Stimulated activated CD8-positive, alpha-beta memory T cell treated with anti-CD3 and anti-CD28 coated beads, Interleukin-4, amount 100 ng/mL, for 4 hours (primary cell): ENCODE measurements at places on chromosomes 4 and X.

DNA sequence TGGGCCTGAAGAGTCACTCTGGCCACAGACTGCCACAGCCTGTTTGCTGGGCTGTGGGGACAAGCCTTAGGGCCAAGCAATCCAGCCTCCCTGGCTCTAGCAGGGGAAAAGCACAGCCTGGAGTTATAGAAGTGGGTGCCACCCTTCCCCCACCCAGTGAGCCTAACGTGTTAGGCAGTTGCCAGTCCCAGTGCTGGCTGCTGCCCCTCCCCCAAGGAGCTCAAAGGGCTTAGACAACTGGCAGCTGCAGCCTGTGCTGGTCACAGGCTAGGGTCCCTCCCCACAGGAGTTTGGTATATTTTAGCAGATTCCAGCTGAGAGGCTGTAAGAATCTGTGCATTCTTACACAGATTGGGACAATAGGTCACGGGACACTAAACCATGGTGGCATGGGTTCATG, 370.3 kb upstream of the FGF16 start:
- DNase-seq, result no peak

DNA sequence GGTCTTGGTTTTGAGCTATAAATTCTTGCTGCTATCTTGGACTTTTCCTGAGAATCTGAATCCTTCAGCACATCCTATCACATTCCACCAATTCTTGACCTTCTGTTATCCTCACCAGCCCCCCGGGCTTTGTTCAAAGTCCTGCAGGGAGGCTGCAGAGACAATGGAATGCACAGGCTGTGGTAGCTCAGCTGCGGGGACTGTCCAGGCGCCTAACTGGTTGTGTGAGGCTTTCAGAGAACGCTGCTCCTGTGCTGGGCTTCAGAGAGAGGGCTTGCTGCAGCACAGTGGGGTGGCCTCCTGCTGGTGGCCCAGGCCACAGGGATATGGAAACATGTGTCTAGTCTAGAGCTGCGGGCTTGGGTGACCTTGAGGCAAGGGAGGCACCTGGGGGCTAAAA, 196.3 kb upstream of the GATB start:
- DNase-seq, result no peak

DNA sequence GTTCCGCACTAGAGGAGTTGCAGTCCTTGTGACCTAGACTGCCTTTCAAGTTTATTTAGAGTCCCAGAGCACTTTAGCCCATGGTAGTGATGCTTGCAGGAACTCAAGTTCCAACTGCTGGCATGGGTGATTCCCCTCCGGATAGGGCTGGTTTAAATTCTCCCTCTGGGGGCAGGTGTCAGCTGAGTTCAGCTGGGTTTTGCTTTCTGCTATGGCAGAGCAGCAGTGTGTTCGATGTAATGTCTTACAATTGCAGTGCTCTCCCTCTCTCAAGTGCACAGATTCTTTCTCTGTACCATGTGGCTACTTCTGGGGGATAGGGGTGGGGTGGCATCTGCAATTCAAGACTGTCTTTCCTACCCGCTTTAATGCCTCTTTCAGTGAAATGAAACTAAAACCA, 164.8 kb upstream of the ZIC3 start:
- DNase-seq, result no peak

DNA sequence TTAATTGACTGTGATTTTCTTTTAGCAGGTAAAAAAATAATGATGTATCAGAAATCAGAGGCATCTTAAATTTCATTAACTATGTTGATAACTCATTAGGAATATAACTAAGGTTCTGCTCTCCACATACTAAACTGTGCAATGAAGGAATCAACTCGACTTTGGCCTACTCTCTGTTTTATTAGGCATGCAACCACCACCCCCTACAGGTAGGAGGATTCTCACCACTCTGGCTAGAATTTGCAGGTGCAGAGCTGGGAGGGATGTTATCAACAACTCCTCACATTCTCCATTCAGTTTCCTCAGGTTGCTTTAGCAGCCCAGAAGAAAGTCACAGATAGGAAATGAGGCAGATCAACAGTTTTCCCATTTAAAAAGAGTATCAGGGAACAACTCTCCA, 160.1 kb downstream of the COX18 start:
- no peak for DNase-seq

DNA sequence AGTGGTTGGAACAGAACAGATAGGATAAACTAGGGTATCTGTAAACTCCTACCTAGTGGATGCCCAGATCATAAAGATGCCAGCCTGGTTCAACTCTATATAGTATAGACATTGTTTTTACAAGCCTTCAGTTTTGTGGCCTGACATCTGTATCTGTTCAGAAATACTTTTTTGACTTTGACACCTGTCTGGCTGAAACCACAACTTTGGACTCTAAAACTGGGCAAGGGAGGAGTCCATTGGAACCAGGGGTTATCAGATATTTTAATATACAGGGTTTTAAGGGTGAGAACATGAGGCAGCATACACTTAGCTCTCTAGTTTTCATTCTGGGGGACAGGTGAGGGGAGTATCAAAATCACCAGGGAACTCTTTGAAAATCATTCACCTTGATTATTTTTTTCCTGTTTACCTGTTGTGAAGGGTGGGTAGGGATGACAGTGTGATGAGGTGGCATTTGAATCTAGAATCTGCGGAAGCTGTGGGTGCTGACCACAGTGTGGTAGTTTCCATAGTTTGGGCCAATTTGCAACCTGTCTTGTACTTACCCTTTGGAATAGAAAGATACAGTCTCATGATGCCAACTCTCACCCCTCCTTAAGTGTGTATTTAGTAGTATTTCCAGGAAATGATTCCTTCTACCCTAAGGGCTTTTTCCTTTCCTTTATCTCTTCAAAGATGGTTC, 20.6 kb downstream of the GAB1 start:
- no peak for DNase-seq

DNA sequence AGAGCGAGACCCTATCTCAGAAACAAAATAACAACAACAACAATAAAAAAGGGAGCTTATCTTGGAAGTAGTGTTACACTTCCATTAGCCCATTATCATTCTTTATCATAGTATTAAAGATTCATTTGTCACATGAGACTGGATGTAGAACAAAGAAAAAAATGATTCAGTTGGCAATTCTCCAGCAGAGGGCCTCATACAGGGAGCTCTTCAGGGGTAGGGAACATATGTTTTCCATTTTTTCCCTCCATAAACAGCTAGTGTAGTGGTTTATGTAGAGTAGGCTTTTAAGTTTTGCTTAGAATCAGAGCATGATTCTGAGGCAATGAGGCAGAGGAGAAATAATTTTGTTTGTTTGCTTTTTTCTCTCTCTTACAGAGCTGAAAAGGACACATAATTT, 5.8 kb downstream of the CPE start:
- DNase-seq, result no peak

- no peak for DNase-seq
These were observed 258.5 kb upstream of the SLIT2 start for GRCh38 chr4:19993242-19993641.

GRCh38 chrX:51336584-51336983, 4.0 kb downstream of the NUDT10 start:
- DNase-seq, result no peak

- no peak for DNase-seq
These were observed 146.7 kb downstream of the CHIC2 start for GRCh38 chr4:53917729-53918128.

GRCh38 chrX:66074920-66075879, 35.3 kb upstream of the VSIG4 start:
- peak; percentile 14 for DNase-seq

DNA sequence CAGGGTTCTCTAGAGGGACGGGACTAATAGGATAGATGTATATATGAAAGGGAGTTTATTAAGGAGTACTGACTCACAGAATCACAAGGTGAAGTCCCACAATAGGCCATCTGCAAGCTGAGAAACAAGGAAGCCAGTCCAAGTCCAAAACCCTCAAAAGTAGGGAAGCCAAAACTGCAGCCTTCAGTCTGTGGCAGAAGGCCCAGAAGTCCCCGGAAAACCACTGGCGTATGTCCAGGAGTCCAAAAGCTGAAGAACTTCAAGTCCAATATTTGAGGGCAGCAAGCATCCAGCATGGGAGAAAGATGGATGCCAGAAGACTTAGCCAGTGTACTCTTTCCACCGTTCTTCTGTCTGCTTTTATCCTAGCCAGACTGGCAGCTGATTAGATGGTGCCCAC, 227.2 kb downstream of the KCTD8 start:
- no peak for DNase-seq

GRCh38 chr4:114366368-114366767, 232.2 kb upstream of the UGT8 start:
- DNase-seq, result no peak

DNA sequence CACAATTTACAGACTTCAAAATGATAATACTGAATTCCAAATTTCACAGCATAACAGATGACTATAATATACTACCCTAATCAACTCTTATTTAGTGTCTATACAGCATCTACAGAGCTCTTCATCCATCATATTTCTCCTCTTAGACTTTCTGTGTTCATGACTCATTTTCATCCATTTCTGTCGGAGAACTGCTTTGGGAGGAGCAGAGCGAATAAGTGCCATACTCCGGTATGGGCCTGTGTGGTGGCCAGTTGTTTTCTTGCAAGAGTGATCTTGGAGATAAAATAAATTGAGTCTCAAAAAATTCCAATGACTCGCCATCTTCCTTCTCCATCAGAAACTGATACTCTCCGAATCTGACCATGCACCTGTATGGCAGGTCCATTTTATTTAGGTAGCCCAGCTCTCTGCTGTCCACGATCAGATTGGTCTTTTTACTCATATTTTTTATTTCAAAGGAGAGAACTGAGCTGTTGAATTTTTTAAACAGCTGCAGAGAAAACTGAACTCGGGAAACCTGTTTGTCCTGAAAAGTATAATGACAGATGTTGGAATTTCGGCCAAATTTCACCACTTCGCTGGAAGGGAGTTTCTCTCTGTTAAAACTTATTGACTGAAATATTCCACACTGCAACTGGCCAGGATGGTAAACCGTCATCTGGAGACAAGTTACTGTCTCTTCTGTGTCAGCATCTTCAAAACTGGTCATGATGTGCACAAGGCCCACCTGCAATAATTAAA, 7.8 kb downstream of the TIFA start:
- DNase-seq, result no peak

GRCh38 chr4:145815027-145815612, 123.5 kb downstream of the ZNF827 start:
- no peak for DNase-seq

- DNase-seq, result no peak
These were observed 3.1 kb upstream of the ANTXR2 start for GRCh38 chr4:80075995-80076675.

DNA sequence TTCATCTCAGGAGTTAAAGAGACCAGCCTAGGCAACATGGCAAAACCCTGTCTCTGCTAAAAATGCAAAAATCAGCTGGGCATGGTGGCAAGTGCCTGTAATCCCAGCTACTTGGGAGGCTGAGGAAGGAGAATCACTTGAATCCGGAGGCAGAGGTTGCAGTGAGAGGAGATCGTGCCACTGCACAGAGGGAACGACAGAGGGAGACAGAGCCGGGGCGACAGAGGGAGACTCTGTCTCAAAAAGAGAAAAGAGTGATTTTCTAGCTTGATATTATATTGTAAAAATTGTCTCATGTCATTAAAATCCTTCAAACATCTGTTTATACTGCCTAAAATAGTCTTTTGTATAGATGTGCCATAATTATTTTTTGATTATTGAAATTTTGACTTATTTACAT, 225.4 kb upstream of the AGA start:
- DNase-seq, result no peak

DNA sequence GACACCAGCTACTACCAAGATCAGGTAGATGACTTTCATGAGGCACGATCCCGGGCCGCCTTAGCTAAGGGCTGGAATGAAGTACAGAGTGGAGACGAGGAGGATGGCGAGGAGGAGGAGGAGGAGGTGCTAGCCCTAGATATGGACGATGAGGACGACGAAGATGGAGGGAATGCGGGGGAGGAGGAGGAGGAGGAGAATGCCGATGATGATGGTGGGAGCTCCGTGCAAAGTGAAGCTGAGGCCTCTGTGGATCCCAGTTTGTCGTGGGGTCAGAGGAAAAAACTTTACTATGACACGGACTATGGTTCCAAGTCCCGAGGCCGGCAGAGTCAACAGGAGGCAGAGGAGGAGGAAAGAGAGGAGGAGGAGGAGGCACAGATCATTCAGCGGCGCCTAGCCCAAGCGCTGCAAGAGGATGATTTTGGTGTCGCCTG, 481 bp downstream of the UTP3 start:
- no peak for DNase-seq

DNA sequence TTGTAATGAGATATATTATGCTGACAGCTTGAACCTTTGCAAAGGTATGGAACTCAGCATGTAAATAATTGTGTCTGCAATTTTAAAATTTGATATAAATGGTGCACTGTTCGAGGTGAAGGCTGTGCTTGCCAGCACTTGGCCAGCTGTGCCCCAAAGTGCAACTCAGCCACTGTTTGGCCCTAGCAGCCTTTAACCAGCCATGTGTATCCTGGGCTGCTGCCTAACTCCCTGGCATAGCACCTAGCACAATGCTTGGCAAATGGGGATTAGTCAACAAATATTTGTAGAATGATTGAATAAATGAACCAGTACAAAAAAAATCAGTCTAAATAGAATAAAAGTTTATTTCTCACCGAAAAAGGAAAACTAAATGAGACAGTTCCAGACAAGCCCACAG, 83.8 kb upstream of the ZIC3 start:
- no peak for DNase-seq

- DNase-seq, result no peak
These were observed 41.5 kb downstream of the RGS12 start for GRCh38 chr4:3334316-3334715.

GRCh38 chr4:39353478-39354253, 12.5 kb downstream of the RFC1 start:
- DNase-seq, result no peak

GRCh38 chrX:29941287-29941686, 274.1 kb upstream of the MAGEB2 start:
- no peak for DNase-seq

DNA sequence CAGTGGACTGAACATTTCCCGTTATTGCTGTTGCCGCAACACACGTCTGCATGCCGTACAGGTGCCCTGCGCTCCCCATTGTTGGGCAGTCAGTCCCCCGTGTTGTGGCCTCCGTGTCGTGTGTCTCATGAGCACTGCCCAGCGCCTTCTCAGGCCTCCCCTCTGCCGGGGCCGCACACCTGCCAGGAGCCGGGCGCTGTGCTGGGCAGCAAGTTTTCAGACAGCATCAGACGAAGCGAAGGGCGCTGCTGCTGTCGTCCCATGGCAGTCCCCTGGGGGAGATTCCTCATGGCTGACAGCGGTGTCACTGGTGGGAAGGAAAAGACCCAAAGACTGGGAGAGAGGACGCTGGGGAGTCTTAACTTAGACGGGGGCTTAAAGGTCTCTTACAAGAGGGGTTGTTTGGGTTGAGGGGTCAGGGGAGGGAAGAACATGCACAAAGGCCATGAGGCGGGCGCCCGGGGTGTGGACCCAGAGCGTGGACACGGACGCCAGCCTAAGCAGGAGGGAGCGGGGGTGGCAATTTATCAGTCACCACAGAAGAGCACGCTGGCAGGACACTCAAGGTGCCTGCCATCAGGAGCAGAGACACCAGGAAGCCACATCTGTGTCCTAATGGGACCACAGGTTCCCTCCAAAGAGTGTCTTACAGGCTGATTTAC, 47.3 kb downstream of the RGS12 start:
- no peak for DNase-seq

GRCh38 chr4:32988165-32988811, 2268.1 kb downstream of the PCDH7 start:
- no peak for DNase-seq

GRCh38 chr4:151395873-151396272, 13.1 kb upstream of the FHIP1A start:
- no peak for DNase-seq
